ENCODE measurements at places on chromosomes 5 and 9.

DNA sequence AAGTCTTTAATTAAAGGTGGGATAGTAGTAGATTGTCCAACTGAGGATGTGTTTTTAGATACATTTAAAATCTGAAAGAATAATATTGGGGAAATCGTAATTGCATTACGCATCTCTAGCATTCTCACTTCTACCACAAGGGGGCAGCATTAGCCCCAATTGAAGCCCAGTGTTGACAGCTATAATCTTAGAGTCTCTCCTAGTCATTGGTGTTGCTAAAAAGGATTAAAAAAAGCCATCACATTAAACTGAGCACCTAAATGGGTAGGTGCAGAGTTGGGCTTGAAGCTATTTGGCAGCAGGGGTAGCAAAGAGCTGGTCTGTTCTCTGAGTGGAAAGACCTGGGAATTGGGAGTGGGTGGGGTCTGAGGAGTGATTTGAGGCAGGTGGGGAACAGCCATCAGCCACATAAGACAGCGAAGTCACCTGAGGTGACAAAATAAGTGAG lies 177.2 kb downstream of the OSTF1 start:
- DNase-seq: peak; percentile 23

- DNase-seq: no peak
These were observed 23.2 kb downstream of the TTF1 start for GRCh38 chr9:132383462-132383883.

DNA sequence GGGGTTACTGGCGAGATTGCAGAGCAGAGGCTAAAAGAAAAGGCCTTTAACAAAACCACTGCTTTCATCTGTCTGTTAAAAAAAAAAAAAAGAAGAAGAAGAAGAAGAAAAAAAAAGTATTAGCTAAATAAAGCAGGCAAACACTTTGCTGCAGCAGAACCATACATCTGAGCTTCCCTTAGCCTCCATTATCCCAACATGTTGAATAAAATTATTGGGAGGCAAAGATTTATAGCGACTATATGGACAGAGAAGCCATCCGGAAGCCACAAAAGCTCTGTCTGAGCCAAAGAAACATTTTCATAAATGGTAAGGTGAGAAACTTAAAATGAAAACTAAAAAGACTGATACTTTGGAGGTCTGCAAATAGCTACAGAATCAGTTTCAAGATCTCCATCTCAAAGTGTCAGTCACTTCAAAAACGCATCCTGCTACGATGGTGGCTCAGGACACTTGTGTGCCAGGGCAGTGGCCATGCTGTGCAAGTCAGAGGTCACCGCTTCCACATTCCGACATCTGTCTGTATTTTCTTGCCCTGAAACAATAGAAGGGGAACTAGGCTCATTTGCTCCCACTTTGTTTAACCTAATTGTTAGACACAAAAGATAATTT lies 9.6 kb downstream of the EFNA5 start:
- DNase-seq: no peak

GRCh38 chr9:99465231-99465907 lies 243.3 kb downstream of the SEC61B start:
- DNase-seq: no peak

DNA sequence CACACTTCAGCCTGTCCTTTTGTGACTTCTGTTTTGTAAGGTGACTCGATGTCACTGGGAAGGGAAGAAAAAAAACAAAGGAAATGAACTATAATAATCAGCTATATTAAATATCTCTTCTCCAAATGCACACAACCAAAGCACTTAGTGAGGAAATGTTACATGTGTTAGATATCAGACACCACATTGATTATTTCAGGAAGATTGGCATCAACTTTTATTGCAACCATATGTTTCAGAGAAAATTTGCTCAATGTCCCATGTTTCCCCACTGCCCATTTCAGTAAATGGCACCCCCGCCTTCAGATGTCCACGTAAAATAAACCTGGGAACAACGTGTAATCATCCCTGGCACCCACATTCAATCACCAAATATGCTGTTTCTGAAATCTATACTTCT lies 151.8 kb downstream of the EPB41L4A start:
- no peak for DNase-seq

GRCh38 chr5:68288707-68289134 lies 73.2 kb downstream of the PIK3R1 start:
- no peak for DNase-seq

- DNase-seq: no peak
These were observed 1739.0 kb downstream of the MAT2B start for GRCh38 chr5:165244407-165244806.

- no peak for DNase-seq
These were observed 103.4 kb upstream of the DMRTA1 start for GRCh38 chr9:22343218-22343611.

- no peak for DNase-seq
These were observed 155.7 kb upstream of the FBN2 start for GRCh38 chr5:128693764-128694163.

DNA sequence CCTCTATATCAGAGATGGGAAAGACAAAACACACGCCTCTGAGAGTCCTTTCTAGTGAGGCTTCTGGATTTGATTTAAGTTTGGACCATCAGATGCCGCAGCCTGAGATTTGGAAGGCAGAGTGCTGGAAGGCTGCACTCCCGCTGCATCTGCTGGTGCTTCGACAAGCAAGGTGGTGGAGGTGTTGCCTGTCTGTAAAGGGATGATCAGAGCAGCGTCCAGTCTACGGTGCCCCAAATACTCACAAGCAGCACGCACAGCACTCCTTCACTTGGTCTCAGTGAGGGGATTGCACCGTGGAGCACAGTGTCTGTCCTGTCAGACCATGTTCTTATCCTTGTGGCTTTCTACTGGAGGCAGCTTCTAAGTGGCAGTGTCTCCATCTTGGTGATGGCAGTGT lies 221.4 kb downstream of the GADD45G start:
- DNase-seq: no peak

DNA sequence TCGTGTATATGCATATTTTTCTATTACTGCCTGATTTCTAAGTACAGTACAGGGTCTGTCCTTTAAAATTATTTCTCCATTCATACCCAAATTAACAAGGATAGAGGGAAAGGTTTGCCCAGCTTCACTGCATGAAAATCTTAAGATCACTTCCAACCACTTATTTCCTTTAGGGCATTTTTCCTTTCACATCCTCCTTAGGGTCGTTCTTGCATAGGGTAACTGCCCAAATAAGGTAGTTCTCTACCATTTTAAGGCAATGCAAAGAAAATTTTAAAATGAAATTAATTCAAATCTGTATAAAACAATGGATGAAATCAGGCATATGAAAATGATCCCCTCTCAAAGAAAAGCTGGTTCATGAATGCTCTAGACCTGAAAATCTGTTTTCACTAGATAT lies 4.1 kb upstream of the CDC20B start:
- DNase-seq: no peak

DNA sequence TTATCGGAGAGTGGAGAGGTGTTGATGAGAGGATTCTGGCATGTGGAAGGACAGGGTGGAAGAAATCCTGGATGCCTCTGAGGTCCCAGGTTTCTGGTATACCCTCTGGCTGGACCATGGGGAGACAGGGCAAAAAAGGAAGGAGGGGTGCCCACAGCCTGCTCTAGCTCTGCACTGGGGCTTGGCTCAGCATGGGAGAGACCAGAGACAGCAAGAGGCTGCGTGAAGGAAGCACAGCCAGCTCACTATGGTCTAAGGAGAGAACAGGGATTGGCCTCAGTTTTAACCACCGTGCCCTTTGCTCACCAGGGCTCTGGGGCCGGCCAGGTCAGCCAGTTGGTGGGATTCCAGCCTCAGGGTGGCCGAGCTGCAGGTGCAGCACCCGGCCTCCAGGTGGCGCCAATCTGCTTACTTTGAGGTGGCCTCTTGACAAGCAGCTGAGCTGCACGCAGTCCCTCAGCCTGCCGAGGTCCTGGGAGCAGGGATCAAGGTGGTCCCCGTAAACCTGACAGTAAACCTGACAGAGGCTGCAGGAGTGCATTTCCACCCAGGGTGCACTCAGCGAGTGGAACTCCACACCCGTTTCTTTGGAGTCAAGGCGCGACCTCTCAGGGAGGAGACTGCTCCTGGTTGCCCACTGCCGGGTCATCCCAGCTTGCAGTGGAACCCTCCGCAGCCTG lies 25.0 kb upstream of the SPTLC1 start:
- DNase-seq: peak; percentile 53

GRCh38 chr9:98081477-98082219 lies 25.1 kb downstream of the NANS start:
- peak; percentile 35 for DNase-seq

GRCh38 chr9:29209748-29210291 lies 1636.5 kb upstream of the C9orf72 start:
- no peak for DNase-seq

GRCh38 chr5:107012371-107012770 lies 658.4 kb downstream of the EFNA5 start:
- DNase-seq: no peak

- DNase-seq: no peak
These were observed 42.8 kb downstream of the SPEF2 start for GRCh38 chr5:35660451-35660850.

DNA sequence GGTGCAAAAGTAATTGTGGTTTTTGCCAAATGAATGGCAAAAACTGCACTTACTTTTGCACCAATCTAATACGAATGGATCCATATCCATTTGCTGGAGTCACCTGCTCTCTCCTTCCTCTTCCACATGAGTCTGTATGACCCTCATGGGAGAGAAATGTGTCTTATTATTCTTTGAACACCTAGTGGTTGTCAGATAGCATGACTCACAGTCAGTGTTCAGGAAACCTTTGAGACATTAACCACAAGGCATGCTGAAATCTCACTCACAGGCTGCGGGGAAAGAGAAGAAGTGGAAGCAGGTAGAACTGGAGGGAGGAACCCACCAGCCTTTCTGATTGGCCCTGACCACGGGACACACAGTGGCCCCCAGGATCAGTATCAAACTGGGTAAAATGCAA lies 222.8 kb upstream of the KLF4 start:
- no peak for DNase-seq

- DNase-seq: no peak
These were observed 49.2 kb downstream of the ANXA1 start for GRCh38 chr9:73200694-73201452.

DNA sequence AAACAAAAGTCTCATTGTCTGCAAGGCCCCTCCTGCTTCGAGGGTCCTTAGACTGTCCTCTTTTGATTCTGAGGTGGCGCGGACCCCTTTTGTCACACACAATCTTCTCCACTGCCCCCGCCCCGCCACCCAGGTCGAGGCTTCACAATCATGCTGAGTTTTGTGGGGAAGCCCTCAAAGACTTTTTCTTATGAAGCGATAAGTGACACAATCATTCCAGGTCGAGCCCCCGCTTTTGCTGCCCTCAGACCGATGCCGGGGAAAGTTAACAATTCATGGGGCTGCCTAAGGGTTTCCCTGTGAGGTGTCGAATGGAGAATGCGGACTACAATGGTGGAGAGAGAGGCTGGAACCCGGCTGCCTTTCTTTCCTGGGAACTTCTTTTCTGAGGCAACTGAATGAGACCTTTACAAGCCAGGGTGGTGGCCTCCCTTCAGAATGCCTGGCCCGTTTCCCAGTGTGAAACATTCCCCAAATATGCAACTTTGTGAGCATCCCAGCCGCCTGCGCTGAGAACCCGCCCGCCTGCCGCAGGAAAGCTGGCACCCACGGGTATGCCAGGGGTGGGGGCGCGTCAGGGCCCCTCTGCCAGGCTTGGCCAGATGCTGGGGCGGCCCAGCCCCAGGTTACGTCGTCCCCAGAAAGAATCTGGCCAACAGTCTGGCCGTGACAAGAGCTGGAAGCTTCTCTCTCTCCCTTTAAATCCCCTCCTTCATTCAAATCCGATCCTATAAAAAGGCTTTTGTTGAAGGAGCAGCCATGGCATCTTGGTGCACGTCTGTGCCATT lies 71.9 kb downstream of the MAP1B start:
- no peak for DNase-seq

DNA sequence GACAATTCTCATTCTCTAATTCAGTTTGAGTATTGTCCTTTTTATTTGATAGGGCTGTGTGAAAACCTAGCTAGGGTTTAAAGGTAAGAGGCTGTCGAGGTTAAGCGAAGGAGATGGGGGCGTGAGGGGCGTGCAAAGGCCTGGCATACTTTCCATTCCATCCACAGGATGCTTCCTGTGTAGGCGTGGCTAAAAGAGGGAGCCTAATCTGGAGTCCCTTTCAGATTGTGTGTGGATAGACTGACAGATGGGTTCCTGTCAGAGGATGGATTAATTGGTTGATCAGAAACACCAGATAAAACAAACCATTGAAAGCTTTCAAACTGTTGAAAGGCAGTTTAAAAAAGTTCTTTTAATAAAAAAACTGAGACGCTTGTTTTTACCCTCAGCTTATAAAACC lies 1.1 kb upstream of the ELL2 start:
- no peak for DNase-seq

DNA sequence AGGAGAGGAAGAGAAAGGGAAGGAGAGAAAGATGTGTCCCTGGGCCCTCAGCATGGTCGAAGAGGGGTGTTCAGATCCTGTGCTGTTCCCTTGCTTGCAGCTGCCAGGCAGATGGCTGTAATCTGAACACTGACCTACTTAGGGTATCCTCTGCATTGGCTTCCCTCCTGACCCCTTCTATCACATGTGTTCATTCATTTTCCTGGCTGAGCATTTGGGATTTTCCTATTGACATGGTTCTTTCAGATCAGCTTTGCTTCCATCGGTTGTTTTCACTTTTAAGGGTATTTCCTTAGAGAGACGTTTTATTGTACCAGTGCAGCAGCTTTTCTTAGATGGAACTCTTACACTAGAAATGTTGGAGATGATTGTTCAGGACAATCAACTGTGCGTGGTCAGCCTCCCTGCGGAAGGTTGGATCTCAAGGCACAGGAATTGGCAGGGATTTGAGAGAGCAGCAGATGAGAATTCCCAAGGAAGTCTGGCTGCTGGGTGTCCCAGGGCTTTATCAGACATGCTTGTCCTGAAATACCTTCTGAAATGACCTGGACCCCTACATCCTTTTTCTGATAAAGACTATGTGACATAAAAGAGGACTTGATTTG lies 26.0 kb downstream of the ACTBL2 start:
- no peak for DNase-seq

GRCh38 chr5:75214409-75214808 lies 22.3 kb downstream of the ANKRD31 start:
- DNase-seq: no peak

DNA sequence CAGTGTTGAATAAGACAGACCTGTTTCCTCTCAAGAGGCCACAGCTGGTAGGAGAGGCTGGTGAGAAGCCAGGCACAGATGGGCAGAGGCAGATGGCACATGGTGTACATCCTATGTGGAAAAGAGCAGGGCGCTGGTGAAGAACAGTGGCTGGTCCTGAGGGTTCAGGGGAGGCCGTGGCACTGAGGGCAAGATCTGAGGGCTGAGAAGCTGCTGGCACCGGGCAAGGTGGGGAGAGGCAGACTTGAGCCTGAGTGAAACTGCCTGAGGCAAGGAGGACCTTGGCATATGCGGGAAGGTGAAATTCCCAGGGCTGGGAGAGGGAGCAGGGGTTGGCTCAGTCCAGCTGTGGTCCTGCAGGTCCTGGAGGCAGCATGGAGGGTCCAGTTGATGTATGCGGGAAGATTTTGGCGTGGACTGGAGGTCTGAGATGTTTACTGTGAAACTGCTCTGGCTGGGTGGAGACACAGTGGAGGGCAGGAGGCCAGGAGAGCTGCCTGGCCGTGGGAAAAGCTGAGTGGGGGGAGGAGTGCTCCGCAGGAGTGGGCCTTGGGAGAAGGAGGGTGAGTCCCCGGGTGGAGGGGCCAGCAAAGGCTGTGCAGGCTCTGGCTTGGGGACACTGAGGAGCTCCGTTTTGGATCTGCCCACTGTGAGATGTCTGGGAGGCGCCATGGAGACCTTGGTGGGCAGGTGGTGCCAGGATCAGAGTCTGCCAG lies 2.6 kb downstream of the MAN1B1 start:
- no peak for DNase-seq

- DNase-seq: no peak
These were observed 8.8 kb upstream of the SVEP1 start for GRCh38 chr9:110588296-110588695.

GRCh38 chr5:52922384-52922783 lies 66.8 kb upstream of the ITGA2 start:
- DNase-seq: no peak

Data from stimulated activated naive CD4-positive, alpha-beta T cell treated with Interleukin-2 at 50 U/mL for 16 hours (primary cell).